ENCODE measurements at places on chromosomes 6 and 20.

DNA sequence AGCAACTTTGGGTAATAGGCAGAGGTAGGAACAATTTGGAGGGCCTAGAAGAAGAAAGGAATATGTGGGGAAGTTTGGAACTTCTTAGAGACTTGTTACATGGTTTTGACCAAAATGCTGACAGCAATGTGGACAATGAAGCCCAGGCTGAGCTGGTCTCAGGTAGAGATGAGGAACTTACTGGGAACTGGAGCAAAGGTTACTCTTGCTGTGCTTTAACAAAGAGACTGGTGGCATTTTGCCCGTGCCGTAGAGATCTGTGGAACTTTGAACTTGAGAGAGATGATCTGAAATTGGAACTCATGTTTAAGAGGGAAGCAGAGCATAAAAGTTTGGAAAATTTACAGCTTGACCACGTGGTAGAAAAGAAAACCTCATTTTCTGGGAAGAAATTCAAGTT is 28.3 kb upstream of the TMEM200A start:
- no peak for DNase-seq

- no peak for DNase-seq
Observed at GRCh38 chr6:12208190-12208589, 82.0 kb upstream of the EDN1 start.

DNA sequence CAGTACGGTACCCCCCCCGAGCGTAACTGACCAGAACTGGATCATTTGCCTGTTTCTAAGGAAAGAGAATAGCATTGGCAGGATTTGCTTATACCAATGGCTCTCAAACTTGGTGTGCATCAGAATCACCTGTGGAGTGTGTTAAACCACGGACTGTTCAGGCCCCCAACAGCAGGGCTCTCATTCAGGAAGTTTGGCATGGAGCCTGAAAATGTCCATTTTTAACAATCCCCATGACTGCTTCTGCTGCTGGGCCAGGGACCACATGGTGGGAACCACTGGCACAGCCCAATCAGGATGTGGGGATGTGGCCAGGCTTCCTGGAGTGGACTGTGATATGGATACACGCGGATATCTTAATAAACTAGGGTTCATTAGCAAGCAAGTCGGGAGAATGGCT is 53.9 kb downstream of the GTF2H5 start:
- DNase-seq: no peak

DNA sequence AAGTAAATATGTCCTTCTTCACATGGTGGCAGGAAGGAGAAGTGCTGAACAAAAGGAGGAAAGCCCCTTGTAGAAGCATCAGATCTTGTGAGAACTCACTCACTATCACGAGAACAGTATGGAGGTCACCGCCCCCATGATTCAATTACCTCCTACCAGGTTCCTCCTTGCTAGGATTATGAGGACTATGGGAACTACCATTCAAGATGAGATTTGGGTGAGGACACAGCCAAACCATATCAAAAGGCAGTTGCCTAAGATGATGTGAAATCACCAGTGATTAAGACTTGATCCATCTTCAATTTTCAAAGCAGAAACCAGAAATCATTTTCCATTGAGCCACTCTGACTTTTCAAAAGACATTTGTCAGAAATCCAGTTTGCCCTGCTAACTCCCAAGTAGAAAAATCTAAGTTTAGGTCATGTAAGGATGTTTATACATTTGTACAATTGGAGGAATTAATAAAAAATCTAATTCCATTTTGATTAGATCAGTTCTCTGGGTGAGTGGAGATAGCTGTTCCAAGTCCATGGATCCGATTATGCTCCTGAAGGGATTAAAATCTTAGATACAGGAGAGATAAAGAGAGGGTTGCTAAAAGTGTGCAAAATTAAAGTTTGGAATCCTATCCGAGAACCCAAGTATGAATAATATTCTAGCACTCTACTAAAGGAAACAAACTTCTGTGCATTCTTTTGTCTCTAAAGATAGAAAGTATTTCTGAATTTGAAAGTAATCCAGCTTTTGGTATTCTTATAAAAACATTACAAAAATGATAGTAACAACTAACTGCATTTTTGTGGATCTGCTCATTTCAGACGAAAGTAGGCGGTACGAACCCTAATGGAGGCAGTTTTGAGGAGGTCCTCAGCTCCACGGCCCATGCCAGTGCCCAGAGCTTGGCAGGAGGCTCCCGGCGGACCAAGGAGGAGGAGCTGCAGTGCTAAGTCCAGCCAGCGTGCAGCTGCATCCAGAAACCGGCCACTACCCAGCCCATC is 39.5 kb downstream of the HDDC2 start:
- no peak for DNase-seq

DNA sequence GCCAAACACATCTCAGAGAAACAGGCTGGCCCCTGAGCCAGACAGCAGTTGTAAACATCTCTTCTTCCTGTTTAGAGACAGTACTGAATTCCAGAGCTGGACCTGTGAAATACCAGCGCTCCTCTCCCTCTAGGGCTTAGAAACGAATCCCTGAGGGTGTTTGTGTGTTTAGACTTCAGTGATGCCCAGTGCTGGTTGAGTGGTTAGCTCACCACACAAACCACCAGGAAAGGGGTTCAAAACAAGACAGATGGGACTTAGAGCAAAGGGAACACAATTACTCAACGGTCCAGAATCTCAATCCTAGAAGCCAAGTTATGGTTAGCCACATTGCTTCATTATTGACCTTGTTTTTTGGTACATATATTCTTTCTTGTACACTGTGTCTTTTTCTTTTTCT is 108.7 kb upstream of the TMEM170B start:
- DNase-seq: no peak

- no peak for DNase-seq
Observed at GRCh38 chr6:5878792-5879191, 127.9 kb downstream of the NRN1 start.

Measured in heart left ventricle (tissue), 16 donors.